ENCODE measurements at places on chromosomes 3 and 15.
A peak's percentile ranks its signal among the peaks of the same experiment; 100 is the strongest.

GRCh38 chr15:40042791-40043320 lies 3.9 kb upstream of the SRP14 start:
- no peak for DNase-seq

DNA sequence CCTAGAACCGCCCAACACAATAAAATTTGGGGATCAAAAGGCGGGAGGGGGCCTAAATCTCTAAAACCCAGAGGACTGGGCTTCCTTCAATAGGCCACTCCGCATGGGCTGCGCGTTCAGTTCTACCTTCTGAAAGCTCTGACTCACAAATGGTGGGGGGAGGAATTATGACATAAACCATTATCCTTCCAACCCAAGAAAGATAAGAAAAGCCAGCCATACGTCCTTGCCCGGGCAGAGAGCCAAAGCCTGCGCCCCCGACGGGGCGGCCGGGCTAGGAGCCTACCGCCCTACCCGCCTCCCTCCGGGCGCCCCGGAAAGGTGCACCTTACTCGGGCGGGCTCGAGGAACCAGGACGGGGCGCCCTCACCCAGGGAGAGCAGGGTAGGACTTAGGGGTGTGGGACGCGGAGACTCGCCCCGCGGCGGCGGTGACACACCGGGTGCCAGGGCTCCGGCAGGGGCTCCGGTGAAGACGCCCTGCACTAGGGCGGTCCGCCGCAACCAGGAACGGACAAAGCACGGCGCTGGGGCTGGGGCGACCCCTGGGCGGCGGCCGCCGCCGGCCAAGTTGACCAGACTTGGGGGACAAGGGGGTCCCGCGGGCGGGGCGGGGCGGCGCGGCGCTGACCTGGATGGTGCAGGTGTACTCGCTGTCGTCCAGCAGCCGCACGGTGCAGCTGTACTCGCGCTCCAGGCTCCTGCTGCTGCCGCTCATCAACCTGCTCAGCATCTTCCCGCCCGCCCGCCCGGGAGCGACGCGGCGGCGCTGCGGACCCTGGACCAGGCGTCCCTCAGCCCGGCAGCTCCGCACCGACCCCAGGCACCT lies 534 bp downstream of the FRMD5 start:
- DNase-seq, result no peak

GRCh38 chr15:101168898-101169494 lies 82.9 kb downstream of the CHSY1 start:
- DNase-seq, result no peak

- no peak for DNase-seq
Observed at GRCh38 chr3:69740103-69741021, 1.1 kb downstream of the MITF start.

GRCh38 chr15:84983711-84984110 lies 2.1 kb downstream of the PDE8A start:
- DNase-seq, result no peak

DNA sequence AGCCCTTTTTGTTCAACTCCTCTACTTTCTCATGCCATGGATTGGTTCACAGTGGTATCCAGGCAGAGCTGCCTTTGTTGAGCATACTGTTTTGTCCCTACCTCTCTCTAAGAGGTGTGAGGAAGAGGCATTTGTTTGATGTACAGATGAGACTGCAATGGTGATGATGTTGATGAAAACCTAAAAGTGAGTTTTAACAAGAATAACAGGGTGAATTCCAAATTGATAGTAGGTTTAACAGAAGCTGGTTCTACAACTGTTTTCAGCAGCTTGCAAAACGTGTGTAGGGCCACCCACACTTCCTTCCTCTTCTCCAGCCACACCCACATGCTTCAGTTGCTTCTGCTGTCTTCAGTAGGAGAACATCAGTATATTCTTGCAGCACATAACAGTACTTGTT lies 10.2 kb downstream of the SNRK start:
- no peak for DNase-seq

GRCh38 chr3:194617827-194618226 lies 15.4 kb downstream of the TMEM44 start:
- DNase-seq, result no peak

DNA sequence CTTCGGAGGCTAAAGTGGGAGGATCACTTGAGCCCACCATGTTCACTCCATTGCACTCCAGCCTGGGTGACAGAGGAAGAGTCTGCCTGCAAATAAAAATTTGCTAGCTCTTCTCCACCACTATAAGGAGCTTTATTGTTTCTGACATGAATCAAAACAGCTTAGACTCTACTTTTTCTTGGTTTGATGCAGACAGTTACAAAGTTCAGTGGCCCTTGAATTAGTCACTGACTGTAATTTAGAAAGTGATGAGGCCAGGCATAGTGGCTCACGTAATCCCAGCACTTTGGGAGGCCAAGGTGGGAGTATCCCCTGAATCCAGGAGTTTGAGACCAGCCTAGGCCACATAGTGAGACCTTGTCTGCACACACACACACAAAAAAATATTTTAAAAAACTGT lies 172.4 kb upstream of the CGNL1 start:
- DNase-seq, result no peak

GRCh38 chr15:91021516-91022074 lies 799 bp downstream of the VPS33B start:
- DNase-seq, result no peak

GRCh38 chr15:95929232-95929846 lies 401.2 kb upstream of the NR2F2 start:
- no peak for DNase-seq

GRCh38 chr3:178381971-178382448 lies 154.2 kb upstream of the KCNMB2 start:
- no peak for DNase-seq

- DNase-seq, result no peak
Observed at GRCh38 chr3:128269796-128270195, 116.5 kb downstream of the EEFSEC start.

DNA sequence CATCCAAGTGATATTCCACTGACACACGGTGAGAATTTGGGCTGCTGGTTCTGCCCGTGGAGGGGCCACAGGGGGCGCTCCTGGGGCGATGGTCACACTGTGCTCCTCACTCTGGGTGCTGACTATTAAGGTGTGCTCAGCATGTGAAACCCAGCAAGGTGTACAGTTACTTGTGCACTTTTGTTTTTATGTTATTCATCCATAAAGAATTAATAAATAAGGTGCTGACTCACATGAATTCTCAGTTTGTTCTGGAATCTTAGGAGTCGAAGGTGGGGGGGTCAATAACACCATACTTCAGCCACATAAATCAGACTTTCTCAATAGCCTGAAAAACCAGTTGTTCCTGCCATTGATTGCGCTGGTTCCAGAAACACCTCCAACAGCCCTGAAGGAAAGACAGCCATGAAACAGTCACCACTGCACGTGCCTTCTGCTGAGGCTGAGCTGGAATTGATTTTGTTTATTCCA lies 53.5 kb upstream of the SPATA12 start:
- DNase-seq, result no peak

GRCh38 chr15:75517233-75517632 lies 61.9 kb downstream of the PTPN9 start:
- DNase-seq, result no peak

GRCh38 chr3:150721285-150722130 lies 17.8 kb upstream of the ERICH6 start:
- peak; percentile 52 for DNase-seq

DNA sequence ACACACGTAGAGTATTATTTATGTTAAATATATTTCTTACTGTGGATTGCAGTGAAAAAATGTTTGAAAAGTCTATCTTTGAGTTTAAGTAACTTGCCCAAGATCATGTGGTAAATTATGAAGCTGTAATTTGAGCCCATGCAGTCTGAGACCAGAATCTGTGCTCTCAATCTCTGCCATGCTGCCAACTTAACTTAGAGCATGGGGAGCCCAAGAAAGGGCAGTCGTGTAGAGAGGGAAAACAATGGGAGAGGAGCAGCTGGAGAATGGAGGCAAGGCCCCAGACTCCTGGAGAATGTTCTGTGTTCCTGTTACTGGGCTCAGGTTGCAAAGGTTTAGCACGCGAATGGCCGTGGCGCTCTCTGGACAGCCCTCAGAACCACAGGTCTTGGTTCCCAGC lies 311.6 kb upstream of the RASGRP1 start:
- no peak for DNase-seq

DNA sequence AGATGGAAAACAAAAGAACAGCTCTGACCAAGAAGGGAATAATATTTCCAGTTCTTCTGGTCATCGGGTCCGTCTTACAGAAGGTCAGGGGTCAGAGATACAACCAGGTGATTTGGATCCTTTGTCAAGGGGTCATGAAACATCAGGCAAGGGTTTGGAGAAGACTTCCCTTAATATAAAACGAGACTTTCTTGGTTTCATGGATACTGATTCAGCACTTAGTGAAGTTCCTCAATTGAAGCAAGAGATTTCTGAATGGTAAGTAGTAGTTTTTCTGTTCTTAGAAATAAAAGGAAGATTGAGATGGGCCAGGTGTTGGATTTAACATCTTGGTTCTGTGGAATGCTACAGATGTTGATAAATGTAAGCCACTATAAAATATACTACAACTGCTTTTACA lies 9.5 kb downstream of the MGA start:
- no peak for DNase-seq

DNA sequence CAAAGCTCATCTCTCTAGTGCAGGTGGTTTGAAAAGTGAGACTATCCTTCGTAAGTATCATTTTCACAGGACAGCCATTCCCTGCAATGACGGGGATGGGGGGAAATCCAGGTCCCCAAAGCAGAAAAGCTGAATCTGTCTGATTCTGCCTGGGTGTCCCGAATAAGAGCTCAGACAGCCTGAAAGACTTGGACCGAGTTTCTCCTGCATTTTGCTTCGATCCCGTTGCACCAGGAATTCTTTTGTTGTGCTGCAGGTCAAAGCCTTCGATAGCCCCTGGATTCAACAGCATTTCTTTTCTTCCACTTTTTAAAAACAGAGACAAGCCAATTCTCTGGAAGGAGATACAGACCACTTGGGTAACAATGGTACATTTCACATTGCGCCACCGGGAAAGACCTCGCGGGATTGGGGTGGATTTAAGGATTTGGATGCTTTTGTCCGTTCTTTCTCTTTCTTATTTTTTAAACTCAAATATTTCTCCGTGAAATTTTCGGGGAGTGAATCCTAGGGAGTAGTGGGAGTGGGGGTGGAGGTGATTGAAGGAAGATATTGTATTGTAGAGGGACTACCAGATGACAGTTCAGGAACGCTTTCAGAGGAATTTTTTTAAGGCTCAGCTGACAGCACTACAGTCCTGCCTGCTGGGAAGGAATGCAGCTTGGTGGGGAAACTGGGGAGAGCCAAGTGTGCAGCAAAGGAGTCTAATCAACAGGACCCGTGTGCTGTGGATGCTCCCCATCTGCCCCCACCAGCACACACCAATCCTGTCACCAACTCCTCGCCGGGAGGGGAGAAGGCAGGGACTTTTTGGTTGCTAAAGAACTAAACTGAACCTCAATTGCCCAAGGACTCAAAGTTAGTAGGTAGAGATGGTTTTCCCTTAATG lies 2.6 kb downstream of the SLITRK3 start:
- no peak for DNase-seq

- DNase-seq, result no peak
Observed at GRCh38 chr15:35723852-35724251, 177.9 kb upstream of the DPH6 start.

- no peak for DNase-seq
Observed at GRCh38 chr3:108518895-108519294, 8.5 kb upstream of the MYH15 start.

DNA sequence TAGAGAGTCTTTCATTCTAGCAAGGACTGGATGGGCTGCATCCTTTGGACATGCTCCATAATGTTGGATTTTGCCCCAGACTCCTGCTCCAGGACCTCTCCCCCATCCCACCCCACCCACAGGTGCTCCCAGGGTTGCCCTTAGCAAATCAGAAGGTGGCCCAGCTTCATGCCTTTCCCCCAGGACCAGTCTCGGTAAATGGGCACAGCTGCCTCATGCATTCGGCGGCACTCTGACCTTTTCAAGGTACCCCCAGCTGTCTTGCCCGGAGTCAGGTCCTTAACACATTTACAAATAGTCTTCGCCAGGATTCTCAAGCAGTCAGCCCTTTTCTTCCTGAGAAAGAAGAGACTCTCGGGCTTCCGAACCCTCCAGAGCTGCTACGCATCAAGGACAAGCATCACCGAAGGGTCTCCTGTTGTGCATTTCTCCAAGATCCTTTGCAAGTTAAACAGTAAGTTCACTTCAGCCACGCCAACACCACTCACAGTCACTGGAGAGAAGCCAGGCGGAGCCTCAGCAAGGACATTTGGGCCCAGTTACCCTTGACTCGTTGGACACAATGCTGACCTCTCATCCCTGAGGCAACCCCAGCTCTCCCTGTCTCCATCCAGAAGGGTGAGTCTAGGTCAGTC lies 287.8 kb downstream of the FAM43A start:
- DNase-seq, result no peak

DNA sequence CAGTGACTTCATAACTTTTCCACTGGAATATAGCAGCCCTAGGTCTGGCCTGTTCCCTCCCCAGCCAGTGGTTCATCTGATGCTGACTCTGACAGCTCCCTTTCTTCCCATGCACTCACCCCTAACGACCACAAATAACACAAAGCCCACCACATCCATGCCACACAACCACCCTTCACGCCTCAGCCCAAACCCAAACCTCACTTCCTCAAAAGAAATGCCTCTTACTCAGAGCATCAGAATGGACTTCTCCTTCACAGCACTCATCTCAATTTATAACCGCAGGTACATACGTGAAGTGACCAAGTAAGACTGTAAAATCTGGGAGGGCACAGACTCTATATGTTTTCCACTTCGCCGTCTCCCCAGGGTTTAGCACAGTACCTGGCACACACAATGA lies 1.1 kb downstream of the RBSN start:
- DNase-seq, result no peak

DNA sequence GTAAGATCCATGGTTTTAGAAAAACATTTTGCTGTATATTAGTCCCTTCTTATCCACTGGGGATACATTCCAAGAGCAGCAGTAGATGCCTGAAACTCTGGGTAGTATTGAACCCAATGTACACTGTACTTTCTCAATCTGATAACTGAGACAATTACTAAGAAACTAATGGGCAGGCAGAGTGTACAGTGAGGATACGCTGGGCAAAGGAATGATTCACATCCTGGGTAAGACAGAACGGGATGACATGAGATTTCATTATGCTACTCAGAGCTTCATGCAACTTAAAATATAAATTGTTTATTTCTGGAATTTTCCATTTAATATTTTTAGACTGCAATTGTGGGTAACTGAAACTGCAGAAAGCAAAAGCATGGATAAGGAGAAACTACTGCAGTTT lies 46.2 kb upstream of the TEX55 start:
- no peak for DNase-seq

DNA sequence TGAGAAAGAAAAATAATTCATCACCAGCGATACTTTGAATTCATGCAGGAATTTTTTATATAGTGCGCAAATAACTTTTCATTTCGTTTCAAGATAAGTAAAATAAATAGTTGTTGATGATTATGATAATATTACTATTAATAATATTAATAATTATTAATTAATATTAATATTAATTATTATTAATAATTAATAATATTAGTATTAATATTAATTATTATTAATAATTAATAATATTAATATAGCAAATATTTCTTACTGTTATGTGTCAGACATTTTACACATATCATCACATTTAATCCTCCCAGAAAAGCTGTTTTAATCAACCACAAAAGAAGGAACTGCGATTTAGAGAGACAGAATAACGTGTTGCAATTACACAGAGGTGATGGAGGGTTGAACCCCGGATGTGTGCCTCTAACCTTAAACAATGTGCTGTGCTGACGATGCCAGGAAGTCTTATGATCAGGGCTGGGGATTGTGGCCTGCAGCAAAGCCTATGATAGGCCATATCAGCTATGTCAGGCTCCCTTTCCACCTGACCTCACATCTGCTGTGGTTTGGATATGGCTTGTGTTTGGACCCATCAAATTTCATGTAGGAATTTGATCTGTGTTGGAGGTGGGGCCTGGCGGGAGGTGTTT lies 263.5 kb upstream of the NR2F2 start:
- no peak for DNase-seq

- no peak for DNase-seq
Observed at GRCh38 chr3:30766522-30766921, 127.9 kb downstream of the GADL1 start.
